ENCODE measurements at places on chromosomes 13 and 19. TPM values are rescaled to one million over a fixed set of nuclear protein-coding genes. Genes with fewer than 3 reads are reported as not detected.

The PROZ gene
- total RNA-seq, result not detected

The CBY2 gene
- not detected for total RNA-seq

The CYP4F22 gene
- total RNA-seq, result not detected

The AMER2 gene
- not detected for total RNA-seq

The DPRX gene
- total RNA-seq, result not detected

The SIGLECL1 gene
- not detected for total RNA-seq

The SLC6A16 gene
- total RNA-seq, result not detected

The COL4A1 gene
- 166 TPM for total RNA-seq

The NLRP4 gene
- not detected for total RNA-seq

The CNFN gene
- not detected for total RNA-seq

The TEX29 gene
- total RNA-seq, result not detected

The KLHL26 gene
- total RNA-seq, result 8.0 TPM

The ATP4A gene
- total RNA-seq, result not detected

The ZNF554 gene
- 1.4 TPM for total RNA-seq

The HS6ST3 gene
- total RNA-seq, result not detected

The AP3D1 gene
- 120 TPM for total RNA-seq

The ZIM2 gene
- total RNA-seq, result not detected

The PLIN4 gene
- 1.2 TPM for total RNA-seq

The CCNA1 gene
- 2.1 TPM for total RNA-seq

The SYDE1 gene
- total RNA-seq, result 66.3 TPM

The ZNF567 gene
- 13.0 TPM for total RNA-seq

The IL11 gene
- 1.8 TPM for total RNA-seq

The PSPN gene
- total RNA-seq, result 0.89 TPM

The NRTN gene
- total RNA-seq, result 0.86 TPM

The TMEM145 gene
- total RNA-seq, result under 0.01 TPM

The ZNF382 gene
- 8.1 TPM for total RNA-seq

The CEACAM16 gene
- not detected for total RNA-seq

The PGLYRP2 gene
- total RNA-seq, result not detected

The MISP3 gene
- 0.35 TPM for total RNA-seq

The ACER1 gene
- not detected for total RNA-seq

The CCDC70 gene
- not detected for total RNA-seq

The GPC5 gene
- not detected for total RNA-seq

The SULT2A1 gene
- not detected for total RNA-seq

The SIGLEC8 gene
- total RNA-seq, result not detected

The SLITRK6 gene
- total RNA-seq, result not detected
